ENCODE measurements at places on chromosomes 3 and 15. TPM values are rescaled to one million over a fixed set of nuclear protein-coding genes. Genes with fewer than 3 reads are reported as not detected.

GRCh38 chr3:187743195-187744141 is 1.8 kb downstream of the BCL6 start:
- peak overlapping the region; percentile 98 for H3K27ac ChIP-seq
- peak overlapping the region; percentile 83 for H3K4me3 ChIP-seq
- peaks cover 53% of the 10 kb centered on the region for H3K4me1 ChIP-seq
- DNase-seq: peak; percentile 63
- no peaks in the 10 kb centered on the region for H3K27me3 ChIP-seq
- H3K36me3 ChIP-seq: no peaks in the 10 kb centered on the region

GRCh38 chr15:54082836-54083492 is 104.7 kb downstream of the UNC13C start:
- no peak overlapping the region for H3K4me3 ChIP-seq
- no peak for DNase-seq
- H3K4me1 ChIP-seq: no peaks in the 10 kb centered on the region
- no peaks in the 10 kb centered on the region for H3K36me3 ChIP-seq

Gene PDCD7
- total RNA-seq: 33.2 TPM

Gene KCNMB2
- not detected for total RNA-seq

GRCh38 chr15:74799856-74800558 is 12.6 kb upstream of the LMAN1L start:
- H3K27ac ChIP-seq: peak overlapping the region; percentile 87
- H3K4me1 ChIP-seq: peaks cover 57% of the 10 kb centered on the region
- DNase-seq: peak; percentile 86
- peak overlapping the region; percentile 7 for H3K4me3 ChIP-seq

DNA sequence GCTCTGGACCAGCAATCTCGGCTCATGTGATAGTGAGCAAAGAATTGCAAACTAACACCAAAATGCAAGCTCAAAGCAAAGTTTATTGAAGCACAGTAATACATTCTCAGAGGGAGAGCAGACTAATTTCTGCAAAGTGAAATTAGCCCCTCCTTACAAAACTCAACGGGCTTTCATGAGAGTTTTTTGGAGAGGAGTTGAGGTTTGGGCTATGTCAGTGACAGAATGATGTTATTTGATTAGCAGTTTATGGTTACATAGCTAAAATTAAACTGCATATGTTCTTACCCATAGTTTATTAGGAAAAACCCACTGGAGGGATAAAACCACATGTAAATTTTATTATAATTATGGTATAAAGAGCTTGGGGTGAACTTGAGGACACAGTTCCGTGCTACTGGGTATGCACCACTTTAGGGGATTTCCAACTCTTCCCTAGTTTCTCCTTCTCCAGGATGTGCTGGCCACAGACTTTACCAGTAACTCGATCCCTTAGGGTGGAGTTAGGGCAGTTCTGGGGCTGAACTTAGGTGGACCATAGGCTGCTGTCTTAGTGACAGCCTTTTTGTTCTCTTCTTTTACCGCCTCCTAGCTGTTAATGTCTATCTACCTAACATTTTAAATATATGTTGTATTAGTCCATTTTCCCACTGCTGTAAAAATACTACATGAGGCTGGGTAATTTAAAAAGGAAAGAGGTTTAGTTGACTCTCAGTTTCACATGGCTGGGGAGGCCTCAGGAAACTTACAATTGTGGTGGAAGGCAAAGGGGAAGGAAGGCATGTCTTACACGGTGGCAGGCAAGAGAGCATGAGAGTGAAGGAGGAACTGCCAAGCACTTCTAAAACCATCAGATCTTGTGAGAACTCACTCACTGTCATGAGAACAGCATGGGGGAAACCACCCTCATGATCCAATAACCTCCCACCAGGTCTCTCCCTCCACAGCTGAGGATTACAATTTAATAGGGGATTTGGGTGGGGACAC is 8.9 kb upstream of the AADACL2 start:
- no peaks in the 10 kb centered on the region for H3K27me3 ChIP-seq
- no peaks in the 10 kb centered on the region for H3K36me3 ChIP-seq
- no peak for DNase-seq
- H3K4me1 ChIP-seq: no peaks in the 10 kb centered on the region
- H3K4me3 ChIP-seq: no peak overlapping the region
- no peak overlapping the region for H3K27ac ChIP-seq

Gene SMCO1
- total RNA-seq: not detected

- no peak overlapping the region for H3K4me3 ChIP-seq
- DNase-seq: no peak
- H3K4me1 ChIP-seq: no peaks in the 10 kb centered on the region
- no peak overlapping the region for H3K27ac ChIP-seq
Observed at GRCh38 chr15:26294059-26294689, 431.0 kb upstream of the ATP10A start.

- no peak overlapping the region for H3K27ac ChIP-seq
- H3K4me3 ChIP-seq: no peak overlapping the region
- H3K4me1 ChIP-seq: no peaks in the 10 kb centered on the region
- no peaks in the 10 kb centered on the region for H3K36me3 ChIP-seq
Observed at GRCh38 chr3:38190481-38190881, 25.1 kb downstream of the OXSR1 start.

DNA sequence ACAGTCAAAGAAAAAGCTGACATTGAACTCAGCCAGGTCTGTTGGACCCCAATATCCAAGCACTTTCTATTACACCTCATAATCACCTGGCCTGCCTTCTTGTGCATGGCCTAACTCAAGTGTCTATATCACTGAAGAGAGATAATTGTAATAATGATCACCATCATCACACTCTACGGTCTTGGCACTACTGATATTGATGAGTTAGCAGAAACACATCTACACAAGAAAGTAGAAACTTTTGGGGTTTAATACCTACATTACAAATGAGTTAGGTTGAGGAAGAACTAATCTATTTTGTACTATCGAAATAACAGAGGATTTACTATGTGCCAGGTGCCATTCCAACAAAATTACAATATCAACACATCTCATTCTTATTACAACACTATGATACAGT is 30.7 kb downstream of the TUSC7 start:
- H3K27me3 ChIP-seq: no peaks in the 10 kb centered on the region
- H3K4me1 ChIP-seq: no peaks in the 10 kb centered on the region
- no peak overlapping the region for H3K4me3 ChIP-seq
- H3K27ac ChIP-seq: no peak overlapping the region
- no peaks in the 10 kb centered on the region for H3K36me3 ChIP-seq
- no peak for DNase-seq

GRCh38 chr15:98580572-98580971 is 67.8 kb upstream of the IGF1R start:
- H3K4me1 ChIP-seq: no peaks in the 10 kb centered on the region
- peaks cover 6% of the 10 kb centered on the region for H3K27me3 ChIP-seq
- H3K36me3 ChIP-seq: no peaks in the 10 kb centered on the region

Data from T-cell (primary cell).